DMS 273 treated with DMSO at 0.1 percent for 48 hours (cell line): ENCODE measurements at places on chromosomes 7 and 10.

DNA sequence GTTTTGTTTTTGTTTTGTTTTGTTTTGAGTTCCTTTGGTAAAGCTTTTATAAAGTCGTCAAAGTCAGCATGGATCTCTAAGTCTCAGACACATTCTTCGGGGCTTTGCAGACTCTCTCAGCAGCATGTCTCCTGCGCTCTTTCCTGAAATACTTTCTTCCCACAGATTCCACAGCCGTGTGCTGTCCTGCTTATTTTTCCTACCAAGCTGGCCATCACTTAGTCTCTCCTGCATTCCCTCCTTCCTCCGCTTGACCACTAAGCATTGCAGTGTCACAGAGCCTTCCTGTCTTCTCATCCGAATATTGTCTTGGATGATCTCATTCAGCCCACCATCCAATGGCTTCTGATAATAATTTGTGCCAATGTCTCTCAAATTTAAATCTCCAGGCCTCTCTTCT lies 434.3 kb upstream of the C7orf33 start:
- no peak for DNase-seq

GRCh38 chr10:22230158-22230833 lies 12.5 kb upstream of the EBLN1 start:
- DNase-seq: peak; percentile 47

GRCh38 chr10:99917963-99918825 lies 91.6 kb downstream of the DNMBP start:
- no peak for DNase-seq

GRCh38 chr10:96850113-96850512 lies 18.0 kb downstream of the LCOR start:
- no peak for DNase-seq

GRCh38 chr7:51021906-51022570 lies 239.3 kb upstream of the GRB10 start:
- no peak for DNase-seq

GRCh38 chr10:131961047-131961776 lies 20.5 kb downstream of the BNIP3 start:
- DNase-seq: no peak

DNA sequence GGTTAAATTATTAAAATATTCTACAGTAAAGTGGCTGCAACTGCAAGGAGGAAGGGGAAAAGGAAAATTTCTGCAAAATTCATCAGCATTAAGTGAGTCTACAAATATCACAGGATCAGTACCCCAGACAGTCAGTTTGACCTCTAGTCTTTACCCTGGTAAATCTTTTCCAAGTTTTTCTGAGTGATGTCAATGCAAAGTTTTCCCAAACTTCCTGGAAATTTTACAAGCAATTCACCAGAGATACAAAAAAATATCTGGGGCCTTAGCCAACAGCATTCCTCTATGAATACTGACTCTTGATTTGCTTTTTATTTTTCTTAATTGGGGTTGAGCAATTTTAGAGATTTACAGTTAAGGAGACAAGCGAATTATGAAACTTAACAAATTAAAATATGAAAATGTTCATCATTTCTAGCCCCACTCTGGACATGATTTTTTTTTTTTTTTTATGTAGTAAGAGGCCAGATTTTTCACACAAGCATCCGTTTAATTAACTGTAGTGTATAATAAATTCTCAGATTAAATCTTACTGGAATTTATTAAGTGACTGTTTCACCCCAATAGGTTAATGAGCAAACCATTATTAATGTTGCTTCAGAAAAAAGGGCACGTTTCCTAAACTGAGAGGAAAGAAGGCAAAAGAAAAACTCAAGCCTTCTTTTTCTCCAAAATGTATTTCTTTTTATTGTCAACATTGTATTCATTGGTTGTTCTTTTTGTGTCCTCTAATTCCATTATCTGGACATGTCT lies 539.5 kb upstream of the FZD8 start:
- DNase-seq: no peak

GRCh38 chr7:43905209-43905946 lies 1.0 kb downstream of the URGCP start:
- DNase-seq: no peak

- DNase-seq: no peak
These were observed 89.9 kb upstream of the CAPZA2 start for GRCh38 chr7:116772423-116772863.

DNA sequence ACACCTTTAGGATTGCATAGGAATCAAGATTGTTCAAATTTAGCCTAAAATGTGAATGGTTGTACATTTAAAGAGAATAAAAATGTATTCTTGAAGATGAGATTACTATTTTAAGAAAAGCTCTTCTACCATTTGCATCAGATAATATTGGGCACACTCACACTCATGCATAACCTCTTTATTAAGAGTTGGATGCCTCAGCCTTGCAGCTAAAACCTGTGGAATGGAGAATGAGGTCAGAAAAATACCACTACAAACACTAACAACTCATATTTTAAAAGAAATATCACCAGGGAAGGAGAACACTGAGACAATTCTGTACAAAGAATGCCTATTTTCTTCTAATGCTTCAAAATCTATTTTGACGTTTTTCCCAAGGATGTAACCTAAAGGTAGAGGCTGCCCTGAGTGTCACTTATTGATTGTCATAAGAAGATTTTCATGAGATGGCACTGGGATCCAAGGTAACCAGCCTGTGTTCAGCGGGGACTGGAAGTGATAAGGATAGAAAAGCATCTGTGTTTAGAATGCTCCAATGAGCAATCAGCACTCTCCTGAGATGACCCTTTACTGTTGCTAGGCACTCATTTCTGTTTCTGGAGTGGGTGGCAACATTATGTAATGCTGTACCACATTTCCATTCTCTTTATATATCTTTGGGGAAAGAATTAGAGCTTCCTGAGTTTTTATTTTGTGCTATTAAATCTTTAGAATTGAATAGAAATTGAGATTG lies 26.6 kb downstream of the REEP3 start:
- peak; percentile 72 for DNase-seq

DNA sequence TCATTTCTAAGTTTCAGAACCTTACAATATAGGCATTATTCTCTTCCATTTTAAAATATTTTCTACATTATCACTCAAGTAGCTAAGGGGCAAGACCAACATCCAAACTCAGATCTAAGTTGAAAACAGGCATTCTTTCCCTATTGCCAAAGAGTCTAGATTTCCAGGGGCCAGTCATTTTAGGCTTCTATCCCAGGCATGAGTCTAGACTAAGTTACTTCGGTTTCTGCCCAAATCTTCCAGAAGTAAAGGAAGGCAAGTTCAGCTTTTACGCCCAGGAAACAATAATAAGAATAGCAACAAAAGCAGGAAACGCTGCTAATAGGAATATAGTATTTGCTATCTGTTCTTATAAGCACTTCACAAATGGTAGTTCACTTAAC lies 189.9 kb downstream of the DGKI start:
- no peak for DNase-seq

- DNase-seq: no peak
These were observed 981 bp upstream of the CRYGN start for GRCh38 chr7:151440799-151441445.

GRCh38 chr7:3862774-3863173 lies 561.7 kb downstream of the SDK1 start:
- DNase-seq: no peak

DNA sequence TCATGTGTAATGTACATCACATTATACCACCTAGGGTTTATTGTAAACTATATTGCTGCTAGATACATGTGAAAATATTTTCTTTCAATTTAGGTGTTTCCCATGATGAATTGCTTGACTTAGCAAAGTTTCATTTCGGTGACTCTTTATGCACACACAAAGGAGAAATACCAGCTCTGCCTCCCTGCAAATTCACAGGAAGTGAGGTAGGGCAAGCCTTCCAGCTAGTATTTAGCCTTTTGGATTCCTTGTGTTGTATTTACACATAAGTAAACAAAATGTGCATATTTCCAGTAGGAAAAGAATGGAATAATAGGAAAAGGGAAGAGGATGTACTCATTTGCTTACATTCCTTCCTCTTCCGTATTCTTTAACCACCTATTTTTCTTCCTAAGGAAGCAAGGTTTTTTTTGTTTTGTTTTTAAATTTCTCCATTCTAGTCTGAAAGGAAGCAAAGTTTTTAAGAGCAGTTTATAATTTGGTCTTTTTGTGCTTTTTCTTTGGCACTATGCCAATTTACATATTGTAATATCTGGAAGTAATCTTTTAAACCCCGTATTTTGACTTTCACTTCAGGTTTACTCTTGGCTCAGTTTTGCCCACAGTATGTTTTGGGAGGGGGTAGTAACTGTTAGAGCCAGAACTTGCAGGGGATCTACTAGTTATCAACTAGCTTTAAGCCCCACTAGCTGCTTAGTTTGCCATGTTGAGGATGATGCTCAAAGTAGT lies 10.4 kb downstream of the PMPCB start:
- DNase-seq: no peak

GRCh38 chr7:149662591-149663095 lies 110.7 kb downstream of the ZNF467 start:
- peak; percentile 44 for DNase-seq

- no peak for DNase-seq
These were observed 862.3 kb downstream of the TYW1 start for GRCh38 chr7:67858931-67859330.

- DNase-seq: no peak
These were observed 317.2 kb downstream of the PHF14 start for GRCh38 chr7:11290863-11291262.

DNA sequence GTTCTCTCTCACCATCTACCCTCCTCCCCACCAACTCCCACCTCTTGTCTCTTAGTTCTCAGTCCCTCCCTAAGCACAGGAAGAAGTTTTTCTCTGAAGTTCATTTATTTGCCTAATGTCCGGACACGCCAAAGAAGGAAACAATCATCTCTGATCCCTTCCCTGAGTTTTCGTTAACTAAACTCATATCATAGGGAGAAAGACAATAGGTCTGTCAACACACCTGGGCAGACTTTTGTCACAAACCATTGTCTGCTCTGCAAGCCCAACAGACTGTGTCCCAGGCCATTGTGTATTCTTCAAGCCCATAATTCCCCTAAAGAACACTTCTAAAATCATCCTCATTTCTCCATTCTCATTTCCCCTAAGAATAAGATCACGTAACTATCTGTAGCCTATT lies 691.0 kb upstream of the MBL2 start:
- DNase-seq: no peak

DNA sequence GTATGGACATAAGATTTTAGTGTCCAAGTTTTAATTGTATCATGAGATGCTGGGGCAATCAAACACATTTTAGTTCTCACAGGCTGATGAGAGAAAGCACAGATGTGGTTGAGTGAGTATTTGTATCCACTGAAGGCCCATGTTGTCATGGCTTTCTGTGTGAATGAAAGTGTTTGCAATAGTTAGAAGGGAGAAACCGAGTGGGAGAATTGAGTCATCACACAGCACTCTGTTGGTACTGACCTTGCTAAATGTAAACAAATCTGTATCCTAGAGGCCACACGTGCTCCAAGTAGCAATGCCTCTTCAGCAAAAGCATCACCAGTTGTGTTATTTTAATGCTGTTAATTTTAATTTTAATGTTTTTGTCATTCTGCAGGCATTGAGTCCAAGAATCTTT lies 121.2 kb downstream of the EMX2 start:
- no peak for DNase-seq

- no peak for DNase-seq
These were observed 473.3 kb downstream of the PLXNA4 start for GRCh38 chr7:132102942-132103341.

- DNase-seq: no peak
These were observed 19.8 kb downstream of the TECPR1 start for GRCh38 chr7:98232263-98232585.

DNA sequence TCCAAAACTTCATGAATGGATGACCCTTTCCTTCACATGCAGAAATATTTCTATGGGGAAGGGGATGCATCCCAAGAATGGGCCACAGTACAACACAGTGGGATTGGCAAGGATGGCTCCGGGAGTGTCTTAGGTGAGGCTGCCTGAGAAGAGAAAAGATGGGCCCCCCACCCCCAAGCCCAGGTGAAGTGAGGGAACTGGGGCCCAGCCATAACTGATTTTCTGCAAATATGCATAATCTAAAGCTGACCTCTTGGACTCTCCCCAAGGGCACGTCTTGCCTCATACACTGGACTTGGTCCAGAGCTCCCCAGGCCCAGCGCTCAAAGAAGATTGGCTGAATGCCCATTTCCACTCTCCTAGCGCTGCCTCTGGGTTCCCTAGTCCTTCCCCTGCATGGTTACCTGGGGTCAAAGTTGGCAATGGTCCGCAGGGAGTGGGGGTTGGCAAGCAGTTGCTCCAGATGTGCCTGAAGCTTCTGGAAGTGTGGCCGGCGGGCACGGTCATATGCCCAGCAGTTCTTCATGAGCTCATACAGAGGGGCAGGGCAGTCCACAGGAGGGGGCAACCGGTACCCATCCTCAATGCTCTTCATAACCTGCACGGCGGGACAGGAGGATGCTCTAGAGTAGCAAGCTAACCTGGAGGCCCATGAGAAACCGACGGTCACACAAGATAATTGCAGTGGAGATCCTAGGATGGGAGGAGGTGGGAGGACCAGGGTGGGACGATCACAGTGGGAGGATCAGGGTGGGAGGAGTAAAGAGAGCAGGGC lies 12.3 kb downstream of the ZYX start:
- no peak for DNase-seq

GRCh38 chr7:1857487-1858421 lies 187.7 kb downstream of the ELFN1 start:
- no peak for DNase-seq

DNA sequence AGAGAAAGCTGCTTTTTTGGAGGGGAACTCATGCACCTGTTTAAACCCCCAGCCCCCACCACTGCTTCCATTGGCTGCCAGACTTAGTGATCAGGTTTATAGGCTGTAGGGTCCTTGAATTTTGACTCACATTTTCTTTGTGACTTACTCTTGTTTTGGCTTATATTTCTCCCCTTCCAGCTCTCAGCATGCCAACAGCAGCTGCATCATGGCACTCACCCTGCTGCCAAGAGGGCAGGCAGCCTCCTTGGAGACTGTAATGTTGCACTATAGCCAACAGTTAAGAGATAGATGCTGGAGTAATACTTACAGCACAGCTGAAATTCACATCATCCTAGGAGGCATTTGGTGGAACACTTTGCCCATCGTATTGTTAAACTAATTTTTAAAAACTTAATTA lies 98.0 kb upstream of the GLCCI1 start:
- DNase-seq: no peak

DNA sequence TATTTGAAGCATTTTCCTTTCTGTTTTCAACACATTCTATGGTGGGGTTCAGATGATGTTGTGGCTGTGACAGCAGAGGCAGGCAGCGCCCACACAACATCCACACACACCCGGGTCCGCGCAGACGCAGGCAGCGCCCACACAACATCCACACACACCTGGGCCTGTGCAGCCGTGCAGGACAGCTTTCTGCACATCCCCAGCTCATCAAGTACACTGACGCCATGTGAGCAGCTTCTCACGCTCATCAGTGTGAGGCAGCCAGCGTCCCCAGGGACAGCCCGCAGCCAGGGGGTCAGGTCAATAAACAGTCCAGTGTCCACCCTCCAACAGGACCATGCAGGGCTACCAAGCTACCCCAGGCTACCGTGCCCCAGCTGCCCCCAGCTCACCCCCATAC lies 272.8 kb upstream of the TCERG1L start:
- no peak for DNase-seq
